T-helper 17 cell (primary cell): ENCODE measurements at places on chromosomes 3 and 15.

DNA sequence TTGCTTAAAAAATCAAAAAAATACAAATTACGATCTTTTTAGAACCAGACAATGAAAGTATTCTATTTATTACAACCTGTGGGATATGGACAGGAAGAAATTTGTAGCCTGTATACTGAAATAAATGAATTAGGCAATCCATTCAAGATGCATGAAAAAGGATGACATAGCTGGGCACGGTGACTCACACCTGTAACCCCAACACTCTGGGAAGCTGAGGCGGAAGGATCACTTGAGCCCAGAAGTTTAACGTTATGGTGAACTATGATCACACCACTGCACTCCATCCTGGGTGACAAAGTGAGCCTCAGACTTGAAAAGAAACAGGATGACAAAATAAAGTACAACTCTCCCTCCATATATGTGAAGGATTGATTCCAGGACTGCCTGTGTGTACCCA lies 74.1 kb downstream of the MSL2 start:
- H3K27ac ChIP-seq = no peak overlapping the region
- no peak for DNase-seq
- H3K27me3 ChIP-seq = no peaks in the 10 kb centered on the region
- H3K4me3 ChIP-seq = no peak overlapping the region

DNA sequence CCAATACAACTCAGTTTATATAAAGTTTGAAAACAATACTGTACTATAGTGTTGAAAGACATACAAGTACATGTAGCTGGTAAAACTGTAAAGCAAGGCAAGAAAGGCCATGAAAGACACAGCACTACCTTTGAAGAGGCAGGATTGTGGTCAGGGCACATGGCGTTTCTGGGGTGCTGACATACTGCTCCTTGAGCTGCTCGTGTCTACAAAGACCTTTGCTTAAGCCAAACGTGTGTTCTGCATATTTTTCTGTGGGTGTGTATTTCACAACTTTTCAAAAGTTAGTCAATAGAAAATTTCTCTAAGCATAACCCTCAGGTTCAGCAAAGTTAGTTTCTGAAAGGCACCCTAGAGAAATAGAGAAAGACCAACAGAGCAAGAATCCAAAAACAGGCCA lies 14.1 kb upstream of the TOPAZ1 start:
- peaks cover 36% of the 10 kb centered on the region for H3K27me3 ChIP-seq
- H3K36me3 ChIP-seq = peaks cover 4% of the 10 kb centered on the region
- DNase-seq = no peak
- H3K27ac ChIP-seq = no peak overlapping the region
- peaks cover 2% of the 10 kb centered on the region for H3K4me1 ChIP-seq

- no peaks in the 10 kb centered on the region for H3K27me3 ChIP-seq
- DNase-seq = no peak
- H3K4me1 ChIP-seq = no peaks in the 10 kb centered on the region
- no peak overlapping the region for H3K4me3 ChIP-seq
- H3K36me3 ChIP-seq = no peaks in the 10 kb centered on the region
Measured at GRCh38 chr3:77535116-77535515, 495.2 kb downstream of the ROBO2 start.

GRCh38 chr3:136787349-136787748 lies 31.6 kb upstream of the SLC35G2 start:
- peak overlapping the region; percentile 9 for H3K27ac ChIP-seq
- peaks cover 11% of the 10 kb centered on the region for H3K27me3 ChIP-seq
- no peak overlapping the region for H3K4me3 ChIP-seq
- no peaks in the 10 kb centered on the region for H3K36me3 ChIP-seq
- no peak for DNase-seq

GRCh38 chr3:107847791-107848190 lies 243.0 kb downstream of the CD47 start:
- H3K27ac ChIP-seq = no peak overlapping the region
- H3K36me3 ChIP-seq = peaks cover 4% of the 10 kb centered on the region
- H3K4me3 ChIP-seq = no peak overlapping the region
- DNase-seq = no peak
- peaks cover 4% of the 10 kb centered on the region for H3K4me1 ChIP-seq

- H3K27ac ChIP-seq = no peak overlapping the region
- H3K4me1 ChIP-seq = no peaks in the 10 kb centered on the region
- peaks cover 8% of the 10 kb centered on the region for H3K27me3 ChIP-seq
- DNase-seq = no peak
Measured at GRCh38 chr3:43629257-43629656, 7.4 kb upstream of the ANO10 start.

- no peaks in the 10 kb centered on the region for H3K4me1 ChIP-seq
- H3K4me3 ChIP-seq = no peak overlapping the region
- no peak for DNase-seq
- H3K27me3 ChIP-seq = peaks cover 7% of the 10 kb centered on the region
- no peak overlapping the region for H3K27ac ChIP-seq
Measured at GRCh38 chr3:179421500-179421899, 29.8 kb downstream of the GNB4 start.

GRCh38 chr3:63135367-63135766 lies 142.7 kb upstream of the SYNPR start:
- H3K4me3 ChIP-seq = no peak overlapping the region
- no peak overlapping the region for H3K27ac ChIP-seq
- no peak for DNase-seq
- no peaks in the 10 kb centered on the region for H3K4me1 ChIP-seq
- peaks cover 2% of the 10 kb centered on the region for H3K36me3 ChIP-seq

DNA sequence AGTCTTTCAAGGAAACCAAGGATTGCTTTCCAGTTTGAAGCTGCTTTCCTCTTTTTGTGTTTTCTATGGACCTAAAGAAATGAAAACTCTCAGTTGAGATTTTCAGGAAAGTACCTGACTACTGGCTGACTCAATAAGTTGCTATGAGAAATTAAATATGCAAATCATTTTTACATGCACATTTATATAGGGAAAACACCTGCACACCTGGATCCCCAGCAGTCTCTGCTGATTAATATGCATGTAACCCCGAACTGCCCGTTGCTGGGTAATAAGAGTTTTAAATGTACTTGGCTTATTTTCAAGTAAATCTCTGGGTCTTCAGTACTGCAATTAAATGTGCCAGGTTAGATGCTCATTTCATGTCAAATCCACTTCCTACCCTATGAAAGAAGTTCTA lies 77.2 kb downstream of the KBTBD8 start:
- no peak for DNase-seq
- H3K27me3 ChIP-seq = no peaks in the 10 kb centered on the region
- no peaks in the 10 kb centered on the region for H3K4me1 ChIP-seq
- H3K27ac ChIP-seq = no peak overlapping the region
- H3K4me3 ChIP-seq = no peak overlapping the region

DNA sequence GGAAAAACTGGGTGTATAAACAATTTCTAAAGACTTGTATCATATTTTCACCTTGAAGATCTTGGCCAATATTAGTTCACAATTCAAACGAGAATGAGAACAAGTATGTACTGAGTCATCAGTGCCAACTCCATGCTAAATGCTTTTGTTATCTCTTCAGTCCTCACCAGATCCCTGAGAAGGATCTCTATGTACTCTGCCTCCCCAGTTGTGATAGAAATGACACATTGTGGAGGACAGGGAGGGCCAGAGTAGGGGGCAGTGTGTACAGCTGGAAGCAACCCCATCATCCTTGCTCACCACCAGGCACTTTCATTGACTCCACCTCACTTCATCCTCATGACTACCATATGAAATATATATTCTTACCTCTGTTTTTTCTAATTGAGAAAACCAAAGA lies 353.7 kb upstream of the SOX2 start:
- H3K27ac ChIP-seq = no peak overlapping the region
- no peaks in the 10 kb centered on the region for H3K4me1 ChIP-seq
- no peaks in the 10 kb centered on the region for H3K27me3 ChIP-seq
- DNase-seq = no peak
- no peaks in the 10 kb centered on the region for H3K36me3 ChIP-seq

- no peak for DNase-seq
- H3K27ac ChIP-seq = no peak overlapping the region
- no peak overlapping the region for H3K4me3 ChIP-seq
- H3K27me3 ChIP-seq = no peaks in the 10 kb centered on the region
Measured at GRCh38 chr15:41982133-41982930, 10.0 kb upstream of the EHD4 start.

GRCh38 chr3:139122221-139122581 lies 77.5 kb upstream of the PRR23C start:
- no peaks in the 10 kb centered on the region for H3K4me1 ChIP-seq
- H3K36me3 ChIP-seq = no peaks in the 10 kb centered on the region
- H3K4me3 ChIP-seq = no peak overlapping the region

- no peaks in the 10 kb centered on the region for H3K27me3 ChIP-seq
- H3K4me3 ChIP-seq = no peak overlapping the region
- DNase-seq = no peak
- peaks cover 5% of the 10 kb centered on the region for H3K36me3 ChIP-seq
- H3K4me1 ChIP-seq = peaks cover 13% of the 10 kb centered on the region
Measured at GRCh38 chr3:31392568-31392967, 140.2 kb upstream of the STT3B start.

- no peak for DNase-seq
- no peak overlapping the region for H3K4me3 ChIP-seq
- H3K27me3 ChIP-seq = no peaks in the 10 kb centered on the region
- H3K27ac ChIP-seq = peak overlapping the region; percentile 41
Measured at GRCh38 chr15:52225230-52225629, 34.0 kb upstream of the GNB5 start.

GRCh38 chr3:38214560-38214959 lies 49.2 kb downstream of the OXSR1 start:
- H3K27me3 ChIP-seq = no peaks in the 10 kb centered on the region
- peak overlapping the region; percentile 16 for H3K27ac ChIP-seq
- no peak overlapping the region for H3K4me3 ChIP-seq
- H3K36me3 ChIP-seq = peaks cover 11% of the 10 kb centered on the region
- peaks cover 35% of the 10 kb centered on the region for H3K4me1 ChIP-seq

GRCh38 chr3:179189759-179190158 lies 41.6 kb downstream of the PIK3CA start:
- no peaks in the 10 kb centered on the region for H3K36me3 ChIP-seq
- H3K4me1 ChIP-seq = peaks cover 30% of the 10 kb centered on the region
- DNase-seq = no peak

DNA sequence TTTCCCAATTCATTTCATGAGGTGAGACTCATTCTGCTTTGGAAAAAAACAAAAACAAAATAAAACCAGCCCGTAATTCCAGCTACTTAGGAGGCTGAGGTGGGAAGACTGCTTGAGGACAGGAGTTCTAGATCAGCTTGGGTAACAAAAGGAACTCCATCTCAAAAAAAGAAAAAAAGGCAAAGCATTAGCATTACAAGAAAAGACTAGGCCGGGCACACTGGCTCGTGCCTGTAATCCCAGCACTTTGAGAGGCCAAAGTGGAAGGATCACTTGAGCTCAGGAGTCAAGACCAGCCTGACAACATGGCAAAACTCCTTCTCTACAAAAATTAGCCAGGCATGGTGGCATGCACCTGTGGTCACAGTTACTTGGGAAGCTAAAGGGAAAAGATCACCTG lies 33.9 kb downstream of the TRPM7 start:
- peaks cover 7% of the 10 kb centered on the region for H3K36me3 ChIP-seq
- no peak overlapping the region for H3K4me3 ChIP-seq
- peak overlapping the region; percentile 24 for H3K27ac ChIP-seq
- H3K27me3 ChIP-seq = no peaks in the 10 kb centered on the region
- DNase-seq = no peak

DNA sequence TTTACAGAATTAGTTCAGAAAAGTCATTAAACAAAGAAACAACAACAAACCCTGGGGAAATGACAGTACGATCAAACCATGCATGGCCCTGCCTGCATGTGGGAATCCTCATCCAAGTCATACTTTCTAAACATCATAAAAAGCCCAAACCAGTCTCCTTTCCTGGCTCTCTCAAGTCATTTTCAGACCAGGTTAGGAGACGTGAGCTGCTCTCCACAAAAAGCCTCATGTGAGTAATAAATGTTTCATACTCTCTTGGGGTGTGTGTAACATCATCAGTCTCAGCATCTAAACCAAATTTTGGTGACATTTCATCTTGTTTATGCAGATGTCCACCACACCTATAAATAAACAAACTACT lies 18.9 kb downstream of the GREM1 start:
- no peak overlapping the region for H3K4me3 ChIP-seq
- H3K4me1 ChIP-seq = no peaks in the 10 kb centered on the region
- no peak for DNase-seq
- H3K27me3 ChIP-seq = peaks cover 36% of the 10 kb centered on the region
- peaks cover 2% of the 10 kb centered on the region for H3K36me3 ChIP-seq

GRCh38 chr3:128273841-128274573 lies 120.7 kb downstream of the EEFSEC start:
- no peak overlapping the region for H3K27ac ChIP-seq
- H3K36me3 ChIP-seq = peaks cover 8% of the 10 kb centered on the region
- H3K4me3 ChIP-seq = no peak overlapping the region
- H3K4me1 ChIP-seq = peaks cover 14% of the 10 kb centered on the region
- DNase-seq = no peak
